Stimulated activated CD8-positive, alpha-beta memory T cell treated with anti-CD3 and anti-CD28 coated beads, Interleukin-12 subunit alpha, Interleukin-12 subunit beta, amount 100 ng/mL, for 1 hour (primary cell): ENCODE measurements at places on chromosomes 4 and X.

DNA sequence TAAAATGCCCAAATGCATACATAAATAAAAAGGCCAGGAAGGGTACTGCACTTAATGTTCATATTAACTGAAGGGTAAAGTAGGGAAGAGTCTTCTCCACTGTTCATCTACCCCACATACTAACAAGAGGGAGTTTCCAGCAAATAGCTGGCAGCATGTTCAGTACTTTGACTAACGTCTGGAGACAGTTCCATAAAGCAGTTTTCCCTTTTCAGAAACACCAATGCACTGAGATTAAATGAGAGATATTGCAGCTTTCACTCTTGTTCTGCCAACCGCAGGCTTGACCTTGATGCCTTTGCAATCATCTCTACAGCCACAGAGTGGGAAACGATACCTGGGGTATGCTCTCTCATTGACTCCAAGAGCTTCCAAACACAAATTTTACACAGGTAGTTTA, 2123.1 kb upstream of the TENM3 start:
- no peak for DNase-seq

GRCh38 chrX:41512394-41512793, 65.3 kb downstream of the NYX start:
- no peak for DNase-seq

- DNase-seq: no peak
Observed at GRCh38 chrX:48676893-48677270, 6.7 kb upstream of the WAS start.

GRCh38 chr4:134883831-134884449, 682.4 kb upstream of the PABPC4L start:
- DNase-seq: no peak

- no peak for DNase-seq
Observed at GRCh38 chr4:188619456-188620149, 480.4 kb downstream of the TRIML1 start.

GRCh38 chr4:153618833-153619232, 65.2 kb upstream of the TLR2 start:
- no peak for DNase-seq

DNA sequence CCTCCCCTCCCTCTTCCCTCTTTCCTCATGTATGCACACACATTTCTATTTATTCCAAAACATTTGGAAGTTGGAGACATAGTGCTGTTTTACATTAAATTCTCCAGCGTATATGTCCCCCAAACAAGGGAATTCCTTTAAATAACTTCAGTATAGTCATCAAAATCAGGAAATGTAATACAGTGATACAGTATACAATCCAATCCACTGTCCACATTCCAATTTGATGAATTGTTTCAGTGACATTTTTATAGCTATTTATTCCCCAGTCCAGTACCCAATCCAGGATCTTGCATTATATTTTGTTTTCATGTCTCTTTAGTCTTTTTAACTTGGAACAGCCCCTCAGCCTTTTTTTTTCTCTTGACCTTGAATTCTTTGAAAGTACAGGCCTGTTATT, 233.0 kb downstream of the DKK2 start:
- DNase-seq: no peak

GRCh38 chrX:68794461-68794860, 34.4 kb upstream of the EFNB1 start:
- DNase-seq: no peak

- DNase-seq: no peak
Observed at GRCh38 chr4:21569638-21570037, 378.9 kb downstream of the KCNIP4 start.

- no peak for DNase-seq
Observed at GRCh38 chr4:128837679-128838078, 28.2 kb downstream of the JADE1 start.

DNA sequence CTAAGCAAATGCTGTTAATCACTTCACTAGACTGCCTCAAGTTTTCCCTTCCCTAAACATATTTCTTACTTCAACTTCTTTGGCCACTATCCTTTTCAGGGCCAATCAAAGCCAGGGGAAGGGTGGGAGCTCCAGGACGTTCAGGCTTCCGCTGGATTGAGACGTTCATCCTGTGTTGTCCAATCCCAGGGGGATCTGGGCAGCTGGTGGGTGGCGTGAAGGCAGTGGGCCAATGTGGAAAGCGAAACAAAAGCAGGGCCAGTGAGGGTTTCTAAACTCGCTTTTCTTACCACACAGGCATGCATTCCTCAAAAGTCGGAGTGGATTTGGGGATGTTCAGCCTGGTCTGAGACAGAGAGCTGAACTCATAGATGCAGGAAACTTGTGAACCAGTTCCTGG, 7.6 kb downstream of the CXCL13 start:
- no peak for DNase-seq

DNA sequence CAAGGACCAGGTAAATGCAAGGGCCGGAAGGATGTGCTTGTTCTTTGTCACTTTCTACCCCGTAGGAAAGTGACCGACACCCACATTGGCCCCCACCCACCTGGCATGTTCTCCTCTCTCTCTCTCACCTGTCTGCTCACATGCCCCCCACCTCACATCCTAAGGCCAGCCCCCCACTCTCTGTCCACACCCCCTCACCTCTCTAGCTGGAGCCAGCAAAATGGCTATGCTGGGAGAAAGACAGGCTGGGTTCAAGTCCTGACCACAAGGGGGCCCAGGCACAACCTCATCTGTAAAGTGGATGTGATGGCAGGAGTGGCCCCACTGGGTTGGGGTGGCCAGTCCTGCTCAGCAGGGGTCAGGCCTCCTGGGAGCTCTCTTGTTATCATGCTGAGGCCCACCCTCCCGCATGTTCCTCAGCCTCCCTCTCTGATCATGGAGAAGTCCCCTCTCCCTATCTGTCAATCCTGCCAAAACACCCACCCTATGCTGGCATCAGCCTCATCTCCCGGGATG, 1.7 kb upstream of the PPP2R2C start:
- DNase-seq: no peak

DNA sequence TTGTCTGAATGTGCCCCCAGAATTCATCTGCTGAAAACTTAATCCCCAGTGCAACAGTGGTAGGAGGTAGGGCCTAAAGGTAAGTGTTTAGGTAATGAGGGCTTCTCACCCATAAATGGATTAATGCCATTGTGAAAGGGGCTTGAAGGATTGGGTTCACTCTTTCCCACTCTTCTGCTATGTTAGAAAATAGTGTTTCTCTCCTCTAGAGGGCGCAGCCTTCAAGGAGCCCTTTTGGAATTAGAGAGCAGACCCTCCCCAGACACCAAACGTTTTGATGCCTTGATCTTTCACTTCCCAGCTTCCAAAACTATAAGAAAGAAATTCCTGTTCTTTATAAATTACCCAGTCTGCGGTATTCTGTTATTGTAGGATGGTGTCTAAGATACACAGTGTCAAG, 706.4 kb downstream of the SMARCA1 start:
- no peak for DNase-seq

- DNase-seq: no peak
Observed at GRCh38 chrX:63400340-63400739, 49.2 kb upstream of the SPIN4 start.

- DNase-seq: no peak
Observed at GRCh38 chr4:80875642-80876041, 154.9 kb upstream of the BMP3 start.

GRCh38 chr4:147019091-147019490, 73.4 kb upstream of the TTC29 start:
- peak; percentile 3 for DNase-seq

DNA sequence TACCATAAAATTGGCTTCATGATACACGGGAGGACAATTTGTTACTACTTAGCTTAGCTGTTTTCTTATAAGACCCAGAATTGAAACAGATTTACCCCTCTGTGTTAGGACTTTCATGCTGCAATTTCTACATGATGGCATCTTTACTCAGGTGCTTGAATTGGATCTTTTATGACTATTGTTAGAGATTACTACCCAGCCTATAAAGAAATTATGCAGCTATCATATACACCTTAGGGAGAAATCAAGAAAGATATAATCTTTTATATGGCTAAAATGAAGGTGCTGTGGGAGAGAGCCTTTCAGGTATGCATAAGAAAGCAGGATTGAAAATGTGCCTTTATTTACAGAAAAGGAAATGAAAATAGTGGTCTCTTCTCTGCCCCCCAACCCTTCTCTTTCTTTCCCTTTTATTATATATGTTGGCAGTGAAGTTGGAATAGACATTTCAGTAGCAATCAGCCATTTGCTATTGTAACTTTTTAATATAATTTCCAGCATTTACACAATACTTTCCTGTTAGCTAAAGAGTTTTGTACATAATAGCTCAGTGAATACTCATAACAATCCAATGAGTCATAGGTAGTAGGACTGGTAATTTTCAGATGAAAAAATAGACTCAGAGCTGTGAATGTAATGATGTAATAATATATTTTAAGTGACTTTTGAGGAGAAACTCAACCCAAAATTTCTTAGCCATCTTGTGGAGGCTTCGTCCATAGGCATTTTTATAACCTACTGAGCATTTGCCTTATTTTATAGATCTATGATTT, 311.8 kb downstream of the ADGRL3 start:
- DNase-seq: no peak

DNA sequence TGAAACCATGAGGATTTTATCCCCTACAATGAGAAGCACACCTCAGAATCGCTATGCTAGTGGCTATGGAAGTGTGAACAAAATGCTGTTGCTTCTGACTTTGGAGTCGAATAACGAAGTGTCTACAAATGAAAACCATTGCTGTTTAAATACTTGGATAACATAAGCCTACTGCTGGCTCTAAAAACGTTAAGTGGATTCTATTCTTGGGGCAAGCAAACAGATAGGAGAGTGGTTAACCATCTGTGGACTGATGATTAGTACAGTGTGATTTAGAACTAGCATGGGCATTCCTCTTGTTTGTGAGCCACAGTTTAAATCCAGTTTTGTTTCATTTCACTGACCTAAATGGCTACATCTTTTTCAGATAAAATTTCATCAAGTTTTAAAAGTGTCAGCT, 109.7 kb upstream of the PNPLA4 start:
- DNase-seq: no peak
